Caco-2 (cell line): ENCODE measurements at places on chromosomes 1 and 21. TPM values are rescaled to one million over a fixed set of nuclear protein-coding genes. Genes with fewer than 3 reads are reported as not detected.

DNA sequence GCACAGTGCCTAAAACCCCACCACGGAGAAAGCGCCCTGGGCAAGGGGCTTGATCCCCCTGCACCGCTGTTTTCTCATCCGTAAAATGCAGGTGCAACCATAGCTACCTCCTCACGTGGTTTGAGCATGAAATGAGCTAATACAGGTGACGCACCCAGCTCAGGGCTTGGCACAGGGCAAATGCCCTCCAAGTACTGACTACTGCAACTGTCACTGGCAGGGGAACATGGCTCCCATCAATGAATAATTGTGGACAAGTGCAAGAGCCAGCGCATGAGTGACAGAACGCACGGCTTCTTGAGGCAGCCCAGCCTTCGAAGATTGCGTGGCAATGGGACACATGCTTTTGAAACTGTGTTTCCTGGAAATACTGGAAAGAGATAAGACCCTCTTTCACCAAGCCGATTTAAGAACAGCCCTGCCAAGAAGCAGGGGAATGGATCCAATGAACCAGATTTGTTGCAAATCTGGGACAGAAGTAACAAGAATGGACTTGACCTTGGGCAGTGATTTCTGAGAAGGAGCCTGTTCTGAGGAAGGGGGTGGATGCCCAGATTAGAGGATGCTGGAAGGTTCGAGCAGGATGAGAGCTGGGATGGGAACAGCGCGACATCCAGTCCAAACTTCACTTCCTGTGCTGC is 92.8 kb upstream of the IFFO2 start:
- DNase-seq: no peak

DNA sequence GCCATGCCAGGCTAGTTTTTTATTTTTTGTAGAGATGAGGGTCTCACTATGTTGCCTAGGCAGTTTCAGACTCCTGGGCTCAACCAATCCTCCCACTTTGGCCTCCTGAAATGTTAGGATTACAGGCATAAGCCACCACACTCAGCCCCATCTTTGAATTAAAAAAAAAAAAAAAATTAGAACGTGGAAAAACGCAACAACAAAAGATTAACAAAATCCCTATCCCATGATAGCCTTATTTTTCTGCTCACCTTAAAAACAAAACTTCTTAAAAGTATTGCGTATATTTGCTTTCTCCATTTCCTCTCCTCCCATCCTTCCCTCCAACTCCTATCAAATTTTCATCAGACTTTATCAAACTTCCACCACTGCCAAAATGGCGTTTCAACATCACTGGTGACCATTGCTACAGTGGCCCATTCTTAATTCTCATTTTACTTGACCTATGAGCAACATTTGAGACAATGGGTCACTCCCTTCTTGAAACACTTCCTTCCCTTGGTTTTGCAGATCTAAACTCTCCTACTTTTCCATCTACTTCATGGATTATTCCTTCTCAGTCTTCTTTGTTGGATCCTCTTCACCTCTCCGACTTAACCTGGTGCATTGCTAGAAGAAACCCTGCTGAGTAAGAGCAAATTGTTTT is 579 bp upstream of the ZNF684 start:
- DNase-seq: peak; percentile 1

DNA sequence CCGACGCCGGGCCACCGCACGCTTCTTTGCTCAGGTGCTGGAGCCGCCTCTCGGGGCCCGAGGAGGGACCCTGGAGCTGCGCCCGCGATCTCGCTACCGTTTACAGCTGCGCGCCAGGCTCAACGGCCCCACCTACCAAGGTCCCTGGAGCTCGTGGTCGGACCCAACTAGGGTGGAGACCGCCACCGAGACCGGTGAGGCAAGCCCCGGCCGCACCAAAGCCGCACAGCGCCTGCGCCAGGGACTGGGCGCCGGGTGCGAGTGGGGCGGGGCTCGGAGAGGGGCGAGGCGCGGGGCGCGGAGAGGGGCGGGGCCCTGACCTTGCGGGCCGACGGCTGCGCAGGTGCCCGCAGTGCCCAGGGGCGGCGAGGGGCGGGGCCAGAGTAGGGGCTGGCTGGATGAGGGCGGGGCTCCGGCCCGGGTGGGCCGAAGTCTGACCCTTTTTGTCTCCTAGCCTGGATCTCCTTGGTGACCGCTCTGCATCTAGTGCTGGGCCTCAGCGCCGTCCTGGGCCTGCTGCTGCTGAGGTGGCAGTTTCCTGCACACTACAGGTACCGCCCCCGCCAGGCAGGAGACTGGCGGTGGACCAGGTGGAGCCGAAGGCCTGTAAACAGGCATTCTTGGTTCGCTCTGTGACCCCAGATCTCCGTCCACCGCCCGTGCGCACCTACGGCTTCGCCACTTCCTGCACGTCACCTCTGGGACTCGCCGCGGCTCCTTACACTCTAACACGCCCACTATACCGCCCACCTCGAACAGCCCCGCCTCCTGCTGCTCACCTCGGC is 9.8 kb upstream of the CDC20 start:
- DNase-seq: peak; percentile 93

DNA sequence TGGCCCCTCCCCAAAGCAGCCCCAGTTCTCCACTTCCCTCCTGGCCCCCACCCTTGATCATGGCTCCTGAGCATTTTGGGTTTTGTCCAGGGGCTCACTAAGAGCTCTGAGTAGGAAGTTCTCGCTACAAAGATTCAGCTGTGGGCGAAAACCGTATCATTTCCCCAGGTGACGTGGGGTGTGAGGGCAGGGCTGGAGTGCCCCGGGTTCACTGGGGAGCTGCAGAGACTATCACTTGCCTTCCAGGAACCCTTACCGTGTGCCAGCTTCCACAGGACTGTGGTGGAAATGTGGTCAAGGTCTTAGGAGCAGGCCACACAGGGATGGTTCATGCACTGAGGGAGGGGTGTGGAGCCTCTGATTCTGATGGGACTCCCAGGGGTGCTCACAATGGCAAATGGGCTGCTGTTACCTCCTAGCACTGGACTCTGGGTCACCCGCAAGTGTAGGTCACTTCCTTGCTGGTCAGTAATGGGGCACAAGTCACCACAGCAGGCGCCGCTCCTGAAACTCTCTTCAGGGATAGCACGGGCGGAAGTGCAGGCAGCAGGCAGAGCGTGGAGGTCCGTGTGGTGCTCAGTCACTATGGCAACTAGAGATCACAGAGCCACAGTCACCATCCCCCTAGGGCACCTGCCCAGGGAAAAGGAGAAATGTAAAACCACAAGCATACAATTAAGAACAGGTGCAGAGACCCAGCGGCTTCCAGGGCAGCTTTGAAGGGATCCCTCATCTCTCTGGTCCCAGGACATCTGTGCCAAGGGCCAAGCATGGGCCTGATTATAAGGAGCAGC is 35.4 kb downstream of the RSPH1 start:
- DNase-seq: no peak

DNA sequence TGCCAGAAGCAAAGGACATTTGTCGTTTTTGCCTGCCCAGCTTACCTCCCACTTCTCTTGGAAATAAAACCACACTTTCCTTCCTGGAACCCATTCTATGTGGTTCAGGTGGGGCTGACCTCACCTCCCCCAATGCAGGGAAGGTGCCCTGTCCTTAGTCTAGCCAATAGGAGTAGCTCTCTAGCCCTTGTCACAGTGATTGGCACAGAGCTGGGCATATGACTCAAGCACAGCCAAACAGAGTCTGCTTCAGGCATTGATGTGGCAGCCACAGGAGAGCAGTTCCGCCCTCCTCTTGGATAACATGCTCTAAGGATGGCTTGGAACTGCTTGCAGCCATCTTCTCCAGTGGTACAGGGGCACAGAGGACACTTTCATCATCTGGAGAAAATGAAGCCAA is 134.0 kb downstream of the LRIG2 start:
- DNase-seq: peak; percentile 30

GRCh38 chr21:35026617-35027562 is 22.2 kb downstream of the RUNX1 start:
- DNase-seq: peak; percentile 72

The SLC19A1 gene
- total RNA-seq: 45.4 and 47.3 TPM in 2 replicates

The INAVA gene
- 112 and 123 TPM in 2 replicates for total RNA-seq
